G401 (cell line): ENCODE measurements at places on chromosomes 5 and 9. TPM values are rescaled to one million over a fixed set of nuclear protein-coding genes. Genes with fewer than 3 reads are reported as not detected.
A peak's percentile ranks its signal among the peaks of the same experiment; 100 is the strongest.

Gene ENHO
- 10.4 and 18.0 TPM in 2 replicates for total RNA-seq

Gene RNF208
- total RNA-seq: not detected in 2 replicates

Gene SLC4A9
- not detected in 2 replicates for total RNA-seq

Gene TJP2
- 1.7 and 5.1 TPM in 2 replicates for total RNA-seq

Gene OBP2B
- not detected in 2 replicates for total RNA-seq

Gene ADGRV1
- not detected in 2 replicates for total RNA-seq

- DNase-seq: peak; percentile 1
Measured at GRCh38 chr5:90640484-90641059, 82.0 kb downstream of the ADGRV1 start.

DNA sequence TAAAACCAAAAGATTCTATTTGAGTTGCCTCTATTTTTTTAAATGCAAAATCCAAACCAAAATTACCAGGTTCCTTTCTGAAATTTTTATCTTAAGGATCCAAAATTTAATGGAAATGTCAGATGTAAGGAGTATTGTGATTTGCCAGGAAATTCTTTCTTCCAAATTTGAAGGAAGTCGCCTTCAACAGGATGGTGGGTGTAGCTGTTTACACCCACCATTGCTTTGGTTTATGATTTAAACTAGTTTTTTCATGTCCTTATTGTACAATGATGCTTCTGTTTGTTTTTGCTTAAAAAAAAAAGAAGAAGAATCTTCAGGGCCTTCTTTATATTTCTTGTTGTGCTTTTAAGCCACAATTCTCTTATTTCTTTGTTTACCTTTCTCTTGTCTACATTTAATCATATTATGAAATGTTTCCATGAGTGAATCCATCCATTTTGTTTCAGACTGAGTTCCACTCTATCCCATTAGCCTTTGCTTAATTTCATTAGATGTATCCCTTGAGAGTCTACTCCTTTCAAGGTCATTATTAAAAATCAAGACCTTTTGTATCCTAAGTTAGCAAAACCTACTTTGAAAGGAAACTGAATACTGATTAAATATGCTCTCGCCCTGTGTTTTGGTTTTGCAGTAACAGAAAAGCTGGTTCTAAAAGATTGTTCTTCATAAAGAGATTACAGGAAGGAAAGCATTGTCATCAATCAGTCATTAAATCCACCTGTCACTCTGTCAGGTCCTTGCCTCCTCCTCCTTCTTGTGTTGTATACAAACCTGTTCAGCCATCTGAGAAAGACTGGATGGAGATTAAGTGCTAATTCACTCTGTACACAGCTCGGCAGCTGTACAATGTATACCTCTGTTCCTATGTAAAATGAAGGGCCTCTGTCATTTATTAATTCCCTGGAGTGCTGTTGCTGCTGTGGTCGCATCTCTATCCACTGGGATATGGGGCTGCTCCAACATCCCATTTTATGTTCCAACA, 45.5 kb upstream of the SLC2A8 start:
- no peak for DNase-seq

DNA sequence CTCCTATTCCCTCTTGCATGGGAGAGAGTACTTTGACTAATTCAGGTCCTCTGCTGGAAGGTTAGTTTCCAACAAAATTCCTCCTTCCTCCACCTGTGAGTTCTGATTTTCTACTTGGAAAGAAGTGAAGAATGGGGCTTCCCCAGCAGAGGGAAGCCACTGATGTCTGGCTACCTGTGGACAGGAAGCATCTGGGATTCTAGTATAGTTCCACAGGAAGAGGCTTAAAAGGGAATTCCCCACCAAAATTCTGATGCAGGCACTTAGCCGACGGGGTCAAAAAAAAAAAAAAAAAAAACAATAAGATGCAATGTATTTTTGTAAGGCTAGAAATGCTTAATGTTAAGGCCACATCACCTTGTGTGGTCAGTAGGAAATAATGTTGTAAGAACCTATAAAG, 33.4 kb downstream of the PCDHGC5 start:
- no peak for DNase-seq

DNA sequence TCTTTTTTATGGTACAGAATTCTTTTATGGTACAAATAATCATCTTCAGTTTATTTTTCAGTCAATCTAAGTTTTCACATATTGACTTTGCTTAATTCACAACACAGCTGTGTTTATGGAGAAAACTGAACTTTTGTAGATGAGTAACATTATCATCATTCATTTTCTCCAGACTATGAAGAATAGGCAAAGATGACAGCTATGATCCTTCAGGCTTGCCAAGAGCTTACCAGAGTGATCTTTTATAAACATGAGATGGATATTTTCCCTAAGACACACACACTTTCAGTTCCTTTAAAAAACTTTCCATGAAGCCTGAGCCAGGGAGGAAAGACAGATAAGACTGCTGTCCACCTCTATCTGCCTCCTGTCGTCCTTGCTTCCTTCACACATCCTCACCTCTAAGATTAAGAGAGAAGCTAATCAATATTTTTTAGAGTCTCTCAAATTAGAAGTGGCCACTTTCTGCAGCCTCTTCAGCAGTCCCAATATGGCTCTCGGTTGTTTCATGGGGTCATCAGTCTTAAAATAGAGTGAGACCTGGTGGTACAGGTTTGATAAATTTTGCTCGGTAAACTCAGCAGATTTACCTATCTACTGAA, 108.1 kb upstream of the SLC27A6 start:
- DNase-seq: no peak

DNA sequence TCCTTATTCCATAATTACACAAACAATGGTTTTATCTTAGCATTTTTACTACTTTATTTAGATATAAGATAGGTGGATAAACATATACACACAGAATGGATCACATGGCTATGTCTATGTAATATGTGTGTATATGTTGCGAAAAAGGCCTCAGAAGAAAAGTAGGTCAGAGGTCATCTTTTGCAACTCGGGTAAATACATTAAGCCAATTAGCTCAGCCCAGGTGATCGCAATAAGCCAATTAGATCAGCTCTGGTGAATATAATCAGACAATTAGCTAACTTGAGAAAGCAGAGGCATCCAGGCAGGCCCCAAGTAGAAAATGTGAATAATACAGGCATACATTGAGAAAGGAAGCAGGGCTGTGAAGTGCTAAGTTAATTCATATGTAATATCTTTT, 24.3 kb downstream of the SLCO4C1 start:
- DNase-seq: no peak

DNA sequence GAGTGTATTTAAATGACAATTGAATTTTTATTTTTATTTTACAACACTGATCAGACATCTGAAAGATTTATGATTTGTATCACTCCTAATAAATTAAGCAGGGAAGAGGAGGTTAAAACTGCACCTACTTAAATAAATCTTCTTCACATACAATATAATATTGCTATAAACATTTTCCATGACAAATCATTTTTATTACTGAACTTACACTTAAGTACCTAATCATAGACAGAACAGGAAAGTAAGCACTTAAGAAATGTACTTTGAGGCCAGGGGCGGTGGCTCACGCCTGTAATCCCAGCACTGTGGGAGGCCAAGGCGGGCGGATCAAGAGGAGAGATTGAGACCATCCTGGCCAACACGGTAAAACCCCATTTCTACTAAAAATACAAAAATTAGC, 3.8 kb downstream of the PFDN1 start:
- no peak for DNase-seq

GRCh38 chr9:121398374-121398773, 28.3 kb upstream of the STOM start:
- DNase-seq: no peak

DNA sequence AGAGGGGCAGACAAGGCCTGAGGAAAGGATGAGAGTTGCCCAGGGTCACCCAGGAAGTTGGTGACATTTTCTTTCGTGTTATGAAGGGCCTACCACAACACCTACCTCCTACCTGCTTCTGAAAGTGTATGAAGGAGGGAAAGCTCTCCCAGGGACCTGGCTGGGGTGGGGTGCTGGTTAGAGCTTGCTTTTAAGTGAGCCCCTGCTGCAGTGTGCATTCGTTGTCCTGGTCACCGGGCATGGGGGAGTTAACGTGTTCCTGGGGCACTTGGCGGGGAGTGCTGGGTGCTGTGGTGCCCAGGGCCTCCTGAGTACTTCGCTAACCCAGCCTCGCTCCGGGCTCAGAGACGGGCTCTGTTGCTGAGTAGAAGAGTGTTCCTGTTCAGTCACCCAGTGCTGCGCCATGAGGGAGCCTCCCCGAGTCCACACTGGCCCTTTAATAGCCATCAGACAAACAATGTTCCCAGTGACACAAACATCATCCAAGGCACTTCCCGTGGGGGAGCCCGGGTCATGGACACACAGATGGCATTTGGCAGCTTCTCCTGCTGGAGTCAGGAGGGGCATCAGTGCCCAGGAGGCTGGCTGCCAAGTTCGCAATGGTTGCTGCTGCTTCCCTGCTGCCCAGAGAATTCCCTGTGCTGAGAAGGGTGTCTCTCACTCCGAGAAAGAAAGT, 85.7 kb downstream of the AMBP start:
- peak; percentile 90 for DNase-seq

DNA sequence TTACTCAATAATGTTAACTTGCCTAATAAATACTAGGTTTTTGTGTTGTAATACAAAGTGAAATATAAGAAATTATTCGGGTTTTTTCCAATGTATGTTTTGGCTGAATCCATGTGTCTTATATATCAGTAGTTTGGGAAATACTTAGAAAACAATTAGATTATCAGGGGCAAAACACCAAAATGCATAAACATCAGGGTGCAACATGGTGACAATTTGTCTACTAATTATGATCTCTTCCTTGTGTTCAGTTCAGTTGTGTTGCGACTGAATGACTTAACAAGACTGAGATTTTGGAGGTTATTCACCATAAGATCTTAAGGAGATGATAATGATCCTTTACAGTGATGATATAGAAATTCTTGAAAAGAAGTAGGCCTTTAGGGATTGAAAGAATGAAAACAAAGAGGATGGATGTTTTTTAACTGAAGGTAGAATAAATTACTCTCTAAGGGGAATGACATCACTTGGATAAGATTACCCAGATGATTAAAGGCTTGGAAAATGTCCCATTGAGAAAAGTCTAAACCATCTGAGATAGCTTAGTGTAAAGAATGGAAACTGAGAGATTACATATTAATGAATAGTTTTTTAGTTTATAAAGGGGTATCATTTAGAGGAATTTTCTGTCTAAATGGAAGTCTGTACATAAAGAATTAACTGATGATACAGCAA, 415.8 kb downstream of the SPATA31D1 start:
- no peak for DNase-seq

- no peak for DNase-seq
Measured at GRCh38 chr9:73166468-73166867, 14.8 kb downstream of the ANXA1 start.

- DNase-seq: no peak
Measured at GRCh38 chr5:60285910-60286309, 392.4 kb upstream of the PDE4D start.

DNA sequence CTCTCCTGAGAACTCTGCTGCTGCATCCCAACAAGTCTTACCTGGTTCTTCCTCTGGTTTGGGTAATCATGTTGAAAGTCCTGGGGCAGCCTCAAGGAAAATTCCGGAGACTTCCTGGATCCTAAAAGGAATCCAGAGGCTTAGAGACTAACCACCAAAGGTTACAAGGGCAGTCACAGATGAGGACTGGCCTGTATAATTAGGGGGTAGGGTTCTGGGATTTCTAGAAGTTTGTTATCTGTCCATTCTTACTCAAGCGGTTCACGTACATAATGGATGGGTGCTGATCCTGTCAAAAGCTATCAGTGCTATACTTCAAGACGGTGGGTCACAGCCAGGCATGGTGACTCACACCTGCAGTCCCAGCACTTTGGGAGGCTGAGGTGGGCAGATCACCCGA, 51.4 kb upstream of the EPB41L4B start:
- DNase-seq: no peak

- no peak for DNase-seq
Measured at GRCh38 chr9:112233769-112234168, 58.7 kb upstream of the SUSD1 start.

- DNase-seq: no peak
Measured at GRCh38 chr9:120702075-120702474, 12.2 kb downstream of the MEGF9 start.

GRCh38 chr5:33167541-33167940, 273.2 kb upstream of the TARS1 start:
- DNase-seq: no peak

DNA sequence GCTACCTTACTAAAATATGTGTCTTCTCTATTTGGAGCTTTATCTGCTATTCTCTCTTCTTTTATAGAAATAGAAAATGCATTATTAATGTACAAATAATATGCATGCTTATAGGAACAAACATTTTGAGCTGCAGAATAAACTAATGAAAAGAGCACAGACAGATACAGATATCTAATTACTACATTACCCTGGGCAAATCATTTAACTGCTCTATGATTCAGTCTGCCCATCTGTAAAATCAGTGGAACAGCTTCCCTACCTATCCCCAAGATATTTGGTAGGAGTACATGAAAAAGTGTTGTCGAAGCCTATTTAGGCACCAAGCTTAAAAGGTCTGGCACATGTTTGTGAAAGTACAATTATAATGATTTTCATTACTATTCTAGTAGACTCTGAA, 166.3 kb downstream of the EFNA5 start:
- DNase-seq: no peak

DNA sequence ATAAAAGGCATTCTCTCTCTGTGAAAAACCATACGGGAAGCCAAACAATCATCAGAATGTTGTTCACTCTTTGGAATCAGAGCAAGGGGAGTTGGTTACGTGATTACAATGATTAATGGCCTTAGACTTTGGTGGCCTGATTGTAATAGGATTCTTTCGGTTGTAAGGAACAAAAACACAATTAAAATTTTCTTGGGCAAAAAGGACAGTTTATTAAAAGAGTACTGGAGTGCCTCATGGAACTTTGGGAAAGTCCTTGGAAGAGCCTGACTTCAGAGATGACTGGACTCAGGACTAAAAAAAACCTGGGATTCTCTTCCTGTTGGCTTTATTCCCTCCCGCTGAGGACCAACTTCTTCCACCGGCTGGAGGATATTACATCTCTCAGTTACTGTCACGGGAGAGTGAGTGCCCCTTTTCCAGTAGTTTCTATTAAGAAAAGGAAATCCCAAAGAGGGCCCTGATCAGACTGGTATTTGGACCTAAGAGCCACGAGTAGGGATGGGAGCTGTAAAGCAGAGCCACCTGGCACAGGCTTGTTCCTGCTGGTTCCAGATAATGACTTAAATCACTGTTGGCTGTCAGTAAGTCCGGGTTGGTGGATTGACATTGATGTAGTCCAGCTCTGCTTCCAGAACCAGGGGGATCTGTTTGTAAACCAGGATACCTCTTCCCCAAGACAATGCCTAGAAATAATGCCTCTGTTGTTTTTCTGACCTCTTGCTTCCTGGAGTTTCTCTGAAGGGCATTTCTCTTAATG, 53.9 kb downstream of the CFAP95 start:
- DNase-seq: peak; percentile 18

DNA sequence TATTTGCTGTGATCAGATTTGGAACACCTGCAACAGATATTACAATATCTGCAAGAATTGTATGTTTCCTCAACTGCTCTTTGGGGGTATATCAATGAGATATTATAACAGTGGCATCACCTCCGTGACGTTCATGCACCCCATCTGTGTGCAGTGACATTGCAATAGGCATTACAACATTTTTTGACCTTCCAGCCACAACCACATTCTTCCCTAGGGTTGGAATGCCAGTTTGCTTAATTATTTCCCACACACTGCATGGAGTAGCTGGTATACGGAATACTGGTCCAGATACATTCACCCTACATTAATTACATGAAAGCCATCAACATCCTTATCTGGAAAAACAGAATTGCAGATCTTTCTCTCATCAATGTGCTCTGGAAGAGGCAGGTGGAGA, 42.3 kb downstream of the FBXO4 start:
- no peak for DNase-seq

- no peak for DNase-seq
Measured at GRCh38 chr5:123178683-123179082, 89.6 kb downstream of the PRDM6 start.
